ENCODE measurements at places on chromosomes 6 and 20.

- DNase-seq: no peak
Observed at GRCh38 chr6:140784573-140784972, 1348.2 kb upstream of the GJE1 start.

DNA sequence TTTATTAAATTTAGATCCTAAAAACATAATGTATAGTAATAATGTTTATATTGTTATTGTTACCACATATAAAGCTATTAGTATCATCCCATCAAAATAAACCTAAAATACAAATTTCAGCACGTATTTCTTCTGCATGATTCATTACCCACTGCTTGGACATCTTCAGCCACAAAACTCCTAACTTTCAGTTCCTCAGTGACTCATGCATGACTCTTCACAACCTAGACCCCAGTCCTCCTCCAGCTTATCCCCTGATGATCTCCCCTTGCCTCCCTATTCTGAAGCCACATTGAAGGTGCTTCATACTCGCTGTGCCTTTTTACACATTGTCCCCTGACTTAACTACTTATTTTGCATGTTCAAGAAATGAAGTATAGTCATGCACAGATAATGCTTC lies 11.2 kb upstream of the GPRC6A start:
- DNase-seq: no peak

DNA sequence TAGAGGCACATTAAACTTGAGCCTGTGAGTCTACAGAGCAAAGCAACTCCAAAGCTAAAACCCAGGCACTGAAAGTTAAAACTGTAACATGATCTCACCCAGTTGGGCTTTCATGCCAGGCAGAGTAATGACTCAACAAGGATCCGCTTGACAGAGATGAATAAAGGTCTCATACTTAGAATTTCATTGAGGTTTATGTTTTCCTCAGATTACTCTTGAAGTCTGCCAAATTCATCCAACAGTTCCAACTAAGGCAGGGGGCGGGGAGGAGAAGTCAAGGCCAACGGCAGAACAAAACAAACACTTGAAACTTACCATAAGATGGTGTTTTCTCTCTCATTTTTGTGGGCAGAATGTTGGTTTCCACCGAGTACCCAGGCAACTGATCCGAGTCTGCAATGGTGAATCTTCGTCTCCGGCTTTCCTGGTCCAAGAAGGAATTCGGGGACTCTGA lies 54.0 kb upstream of the IPCEF1 start:
- peak; percentile 66 for DNase-seq

DNA sequence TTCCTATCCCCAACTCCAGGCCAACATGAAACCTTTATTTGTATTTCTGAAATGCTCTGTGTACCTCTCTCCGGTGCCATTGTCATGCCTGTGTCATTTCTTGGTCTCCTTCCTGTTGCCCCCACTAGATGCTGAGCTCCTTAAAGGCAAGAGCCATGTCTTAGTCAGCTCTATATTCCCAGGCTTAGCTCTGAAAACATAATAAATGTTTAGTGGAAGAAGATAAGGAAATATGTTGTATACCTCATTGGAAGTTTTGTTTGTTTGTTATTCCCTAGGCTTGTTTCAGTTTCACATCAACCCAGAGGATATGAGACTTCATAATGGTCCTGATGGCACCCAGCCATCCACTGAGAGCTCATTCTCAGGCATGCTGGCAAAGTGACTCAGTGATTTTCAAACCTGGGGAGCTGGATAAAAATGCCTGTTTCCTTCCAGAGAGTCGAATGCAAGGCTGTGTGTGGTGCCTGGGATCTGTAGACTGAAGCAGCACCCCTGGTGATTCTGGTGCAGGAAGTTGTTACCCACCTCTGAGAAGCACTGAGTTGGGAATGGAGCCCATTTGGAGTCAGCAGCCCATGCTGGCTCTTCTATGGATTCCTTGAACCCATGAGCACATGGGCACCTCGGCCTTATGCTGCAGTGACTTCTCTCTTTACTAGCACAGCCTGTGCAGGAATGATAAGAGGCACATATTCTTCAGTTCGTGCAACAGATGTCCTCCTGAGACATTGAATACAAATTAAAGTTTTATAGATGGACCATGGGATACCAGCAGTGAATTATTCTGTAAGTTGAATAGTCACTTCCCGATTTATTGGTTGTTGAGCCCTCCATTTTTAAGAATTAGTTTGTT lies 205.2 kb downstream of the FARS2 start:
- DNase-seq: no peak

DNA sequence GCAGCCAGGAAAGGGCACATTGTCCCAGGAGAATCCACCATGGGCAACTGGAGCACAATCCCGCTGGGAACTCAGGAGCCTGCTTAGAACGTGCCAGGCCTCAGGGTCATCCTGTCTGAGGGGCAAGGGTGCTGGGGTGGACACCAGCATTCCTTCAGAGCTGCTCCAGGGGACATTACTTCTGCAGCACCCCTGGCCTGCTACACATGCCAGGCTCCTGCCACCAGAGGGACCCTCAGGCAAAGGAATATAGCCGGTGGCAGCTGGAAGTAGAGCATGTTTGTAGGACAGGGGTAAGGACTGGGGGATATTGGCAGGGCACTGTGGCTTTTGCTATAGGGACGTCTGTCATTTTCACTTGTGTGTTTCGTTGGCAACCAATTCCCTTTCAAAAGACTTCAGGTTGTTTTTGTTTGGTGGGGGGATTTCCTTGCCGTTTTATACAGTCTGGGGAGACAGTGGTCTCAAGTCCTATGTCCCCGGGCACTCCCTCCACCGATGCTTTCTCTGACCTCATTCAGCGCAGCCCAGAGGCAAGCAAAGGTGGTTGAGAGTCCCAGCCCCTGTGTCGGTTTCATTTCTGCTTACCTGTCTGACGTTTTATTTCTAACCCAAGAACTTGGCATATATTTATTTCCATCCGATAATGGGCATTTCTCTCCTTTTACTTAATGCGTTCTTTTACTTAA lies 130.8 kb downstream of the JPH2 start:
- peak; percentile 52 for DNase-seq

- DNase-seq: no peak
Observed at GRCh38 chr6:143952060-143952778, 55.8 kb downstream of the PLAGL1 start.

Measured in Kasumi-1 (cell line).